ENCODE measurements at places on chromosomes 1 and 21.

DNA sequence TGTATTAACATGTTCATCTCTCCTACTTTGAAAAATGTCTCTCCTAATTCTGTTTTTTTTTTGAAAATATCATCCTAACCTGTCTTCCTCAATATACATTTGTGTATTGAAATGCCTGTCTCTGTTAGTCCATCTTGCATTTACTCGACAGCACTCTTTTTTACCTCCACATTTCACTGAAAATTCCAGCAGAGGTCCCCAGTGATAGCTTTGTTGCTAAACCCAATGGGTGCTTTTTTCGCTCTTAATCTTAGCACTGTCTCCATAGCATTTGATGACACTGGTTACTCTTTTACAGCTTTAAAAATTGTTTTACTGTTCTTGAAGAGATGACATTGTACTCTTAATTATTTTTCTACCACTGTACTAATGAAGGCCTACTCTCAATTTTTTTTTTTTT lies 10.8 kb downstream of the OSBPL9 start:
- no peak for DNase-seq

DNA sequence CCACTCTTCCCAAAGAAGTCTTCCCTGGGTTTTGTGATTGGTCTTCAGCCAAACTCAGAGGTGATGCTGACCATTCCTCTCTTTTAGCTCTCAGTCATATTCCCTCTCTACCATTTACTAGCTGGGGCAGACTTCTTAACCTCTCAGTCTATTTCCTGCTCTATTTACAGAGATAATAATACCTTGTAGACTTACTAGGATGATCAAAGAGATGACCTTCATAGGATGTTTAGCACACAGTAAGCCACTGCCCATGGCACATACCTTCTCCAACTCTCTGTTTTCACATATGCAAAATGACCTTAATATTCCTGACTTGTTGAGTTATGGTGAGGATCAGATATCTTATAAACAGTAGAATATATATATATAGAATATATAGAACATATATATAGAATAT lies 106.2 kb upstream of the L1TD1 start:
- no peak for DNase-seq

GRCh38 chr21:41744028-41744930 lies 22.6 kb downstream of the RIPK4 start:
- no peak for DNase-seq

- DNase-seq: no peak
Measured at GRCh38 chr1:211816586-211816985, 14.0 kb downstream of the LPGAT1 start.

DNA sequence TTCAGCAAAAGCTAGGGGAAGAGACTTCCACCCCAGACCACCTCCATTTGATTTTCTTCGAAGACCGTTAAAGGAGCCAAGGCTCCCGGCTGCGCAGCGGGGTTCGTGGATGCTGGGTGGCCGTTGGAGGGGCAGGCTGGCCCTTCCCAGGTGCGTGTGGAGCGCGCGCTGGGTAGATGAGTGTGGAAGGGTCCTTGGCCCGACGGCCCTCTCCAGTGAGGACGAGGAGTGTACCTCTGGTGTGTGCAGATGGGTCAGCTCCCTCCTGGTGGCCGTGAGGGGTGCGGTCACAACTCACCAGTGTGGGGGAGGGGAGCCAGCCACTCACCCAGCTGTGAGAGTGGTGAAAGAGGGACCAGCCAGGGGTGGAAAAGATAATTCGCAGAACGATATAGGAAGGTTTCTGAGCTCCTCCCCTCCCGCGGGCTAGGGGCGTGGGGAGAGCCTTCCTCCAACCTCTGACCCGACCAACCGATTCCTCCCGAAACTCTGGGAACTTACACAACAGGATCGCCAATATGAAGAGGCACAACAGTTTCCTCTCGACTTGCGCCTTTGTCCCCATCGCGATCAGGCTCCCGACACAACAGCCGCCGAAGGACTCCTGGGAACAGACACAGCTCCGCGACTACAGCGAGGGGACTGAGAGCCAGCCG lies at the start of gene F11R:
TSS of gene F11R (minus strand) at position 644 of the 656 bp plus-strand sequence. CDS start at position 565, 79 bp downstream.
- DNase-seq: no peak

GRCh38 chr21:20970691-20971090 lies 27.5 kb upstream of the NCAM2 start:
- no peak for DNase-seq

DNA sequence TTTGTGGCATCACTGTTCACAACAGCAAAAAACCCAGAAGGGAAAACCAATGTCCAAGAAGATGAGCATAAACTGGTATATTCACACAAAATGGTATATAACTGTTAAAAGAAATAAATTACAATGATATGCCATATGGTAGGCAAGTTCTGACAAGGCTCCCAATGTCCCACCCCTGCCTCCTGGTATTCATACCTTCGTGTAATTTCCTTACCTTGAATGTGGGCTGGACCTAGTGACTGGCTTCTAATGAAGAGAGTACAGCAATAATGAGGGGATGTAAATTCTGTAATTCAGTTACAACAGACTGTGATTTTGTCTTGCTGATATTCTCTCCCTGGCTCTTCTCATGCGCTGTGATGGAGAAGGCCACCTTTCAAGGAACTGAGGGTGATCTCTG lies 9.3 kb downstream of the ANKRD45 start:
- DNase-seq: no peak

DNA sequence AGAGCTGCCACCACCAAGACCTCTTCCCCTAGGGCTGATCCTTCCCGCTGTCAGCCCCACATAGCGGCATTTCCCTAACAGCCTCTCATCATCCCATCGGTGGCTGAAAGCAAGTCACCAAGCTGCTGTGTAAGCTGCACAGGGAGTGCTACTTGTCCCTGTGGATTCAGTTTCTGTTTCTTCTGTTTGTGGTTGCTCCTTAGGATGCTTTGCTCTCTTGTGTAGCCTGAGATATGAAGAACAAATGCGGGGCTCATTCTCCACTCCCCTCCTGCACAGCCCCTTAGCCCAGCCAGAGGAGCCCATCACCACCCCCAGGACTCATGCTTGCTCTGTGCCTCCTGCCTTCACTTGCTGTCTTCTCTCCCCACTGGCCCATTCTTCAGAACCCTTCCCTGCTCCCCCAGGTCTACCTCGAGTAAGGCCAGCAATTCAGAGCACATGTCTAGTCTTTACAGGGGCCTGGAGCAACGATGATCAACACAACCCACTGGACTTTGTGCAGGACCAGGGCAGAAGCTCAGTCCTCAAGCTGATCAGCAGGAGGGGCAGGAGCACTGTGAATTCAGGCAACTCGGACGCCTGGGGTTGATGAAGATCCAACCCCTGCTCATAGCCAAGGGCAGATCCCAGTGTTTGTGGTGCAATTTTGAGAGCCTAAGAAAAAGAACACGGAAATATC lies 82.6 kb upstream of the GALNT2 start:
- DNase-seq: no peak

- DNase-seq: no peak
Measured at GRCh38 chr1:77976433-77977076, 2.3 kb downstream of the FUBP1 start.

- DNase-seq: no peak
Measured at GRCh38 chr1:47711184-47711847, 273.5 kb downstream of the FOXD2 start.

DNA sequence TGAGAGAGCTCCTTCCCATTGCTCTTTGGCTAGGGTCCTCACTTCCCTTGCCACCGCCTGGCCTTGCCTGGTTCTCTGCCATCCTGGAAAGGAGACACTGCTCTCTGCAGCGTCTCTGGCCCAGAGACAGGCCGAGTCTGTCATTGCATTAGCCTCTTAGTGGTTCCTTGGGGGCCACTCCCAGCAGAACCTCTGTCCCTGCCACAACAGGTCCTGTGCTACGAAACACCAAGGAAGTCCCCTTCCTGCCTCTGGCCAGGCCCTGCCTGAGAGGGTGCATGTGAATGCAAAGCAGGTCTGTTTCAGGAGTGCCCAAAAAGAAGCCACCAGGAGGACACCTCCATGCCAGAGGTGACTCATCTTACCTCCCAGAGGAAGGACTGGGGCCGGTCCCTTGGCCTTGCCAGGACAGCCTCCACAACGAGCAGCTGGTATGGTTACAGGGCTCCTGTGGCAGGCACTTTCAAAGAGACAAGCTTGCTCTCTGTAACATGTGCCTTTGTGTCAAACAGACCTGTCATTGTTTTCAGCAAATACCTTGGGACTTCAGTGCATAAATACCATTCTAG lies 59.6 kb downstream of the VPS26C start:
- peak; percentile 68 for DNase-seq

DNA sequence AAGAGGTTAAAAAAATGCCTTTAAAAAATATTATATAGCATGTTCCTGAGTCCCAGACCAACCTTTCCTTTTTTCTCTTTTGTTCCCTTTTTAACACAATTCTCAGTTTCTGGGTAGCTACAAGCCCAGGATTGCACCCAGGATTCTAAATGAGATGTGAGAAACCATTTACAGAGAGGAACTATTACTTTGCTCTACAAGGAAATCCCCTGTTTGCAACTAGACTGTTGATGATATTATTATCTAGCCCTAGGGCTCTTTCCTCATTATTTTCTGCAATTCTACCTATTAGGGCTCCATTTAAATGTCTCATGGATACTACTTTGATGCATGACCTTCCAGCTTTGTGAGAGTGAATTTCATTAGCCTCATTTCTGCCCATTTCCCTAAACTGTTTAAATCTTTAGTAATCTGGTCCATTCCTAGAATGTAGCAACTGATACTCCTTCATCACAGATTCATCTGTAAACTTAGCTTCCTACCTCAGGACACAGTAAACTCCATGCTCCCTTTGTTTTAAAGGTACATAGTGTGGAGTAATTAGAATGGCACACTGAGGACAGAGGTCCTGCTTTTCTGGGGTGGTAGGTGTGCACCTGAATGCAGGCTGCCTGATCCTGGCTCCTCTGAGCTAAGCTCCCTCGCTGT lies 7.1 kb upstream of the KIF14 start:
- no peak for DNase-seq

DNA sequence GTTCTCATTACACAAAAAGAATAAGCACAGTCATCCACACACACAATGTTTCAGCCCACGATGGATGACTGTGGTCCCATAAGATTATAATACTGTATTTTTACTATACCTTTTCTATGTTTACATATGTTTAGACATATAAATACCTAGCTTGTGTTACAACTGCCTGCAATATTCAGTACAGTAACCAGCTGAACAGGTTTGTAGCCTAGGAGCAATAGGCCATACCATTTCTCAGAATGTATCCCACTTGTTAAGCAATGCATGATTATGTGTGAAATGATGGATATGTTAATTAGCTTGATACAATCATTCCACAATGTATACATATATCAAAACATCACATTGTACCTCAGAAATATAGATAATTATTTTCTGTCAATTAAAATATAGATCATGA lies 33.2 kb upstream of the SAMD13 start:
- DNase-seq: no peak
